Activated effector memory CD4-positive, alpha-beta T cell treated with anti-CD3 and anti-CD28 coated beads, Interleukin-2, amount 50 U/mL, for 16 hours (primary cell): ENCODE measurements at places on chromosomes 16 and 17.

DNA sequence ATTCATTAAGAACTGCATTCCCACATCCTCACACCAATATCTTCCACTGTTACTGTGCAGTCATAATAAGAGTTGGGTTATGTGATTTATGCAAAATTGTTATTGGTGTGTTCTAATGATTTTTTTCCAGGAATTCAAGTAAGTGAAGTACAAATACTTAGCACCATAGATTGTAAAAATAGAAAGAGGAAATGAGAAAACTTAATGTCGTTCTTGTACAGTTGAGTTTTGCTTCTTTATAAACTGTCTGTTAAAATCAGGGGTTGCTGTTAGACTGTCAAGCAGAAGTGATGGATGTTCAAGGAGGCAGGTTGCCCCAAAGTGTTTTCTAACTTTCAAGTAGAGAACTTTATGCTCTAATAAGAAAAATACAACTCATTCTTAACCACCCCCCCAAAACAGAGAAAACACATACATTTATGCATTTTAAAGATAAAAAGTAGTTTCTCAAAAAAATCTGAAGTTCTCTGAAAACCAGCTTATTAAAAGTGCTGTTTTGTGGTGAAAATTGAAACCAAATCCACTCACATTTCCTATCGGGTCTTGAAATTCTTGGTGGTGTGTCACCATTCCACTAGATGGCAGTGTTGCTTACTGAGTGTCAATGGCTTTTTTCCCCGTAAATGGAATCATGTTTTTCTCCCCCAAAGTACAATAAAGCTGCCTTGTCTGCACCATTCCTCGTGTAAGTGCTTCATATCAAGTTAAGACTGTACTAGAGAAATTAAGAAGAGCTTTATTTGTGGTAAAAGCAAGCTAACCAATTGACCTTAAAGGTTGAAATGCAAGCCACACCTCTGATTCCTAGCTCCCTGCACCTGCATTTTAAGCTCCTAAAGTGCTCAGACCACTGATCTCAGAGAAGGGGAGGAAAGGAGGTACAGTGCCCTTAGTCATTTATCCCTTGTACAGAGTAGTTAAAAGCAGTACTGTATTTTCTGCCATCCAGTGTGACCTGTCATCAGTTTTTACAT lies 4.7 kb upstream of the IGSF6 start:
- peak; percentile 68 for DNase-seq

GRCh38 chr16:85503679-85504231 lies 109.4 kb upstream of the GSE1 start:
- DNase-seq, result no peak

GRCh38 chr17:29495011-29495410 lies 71.8 kb downstream of the ABHD15 start:
- no peak for DNase-seq

DNA sequence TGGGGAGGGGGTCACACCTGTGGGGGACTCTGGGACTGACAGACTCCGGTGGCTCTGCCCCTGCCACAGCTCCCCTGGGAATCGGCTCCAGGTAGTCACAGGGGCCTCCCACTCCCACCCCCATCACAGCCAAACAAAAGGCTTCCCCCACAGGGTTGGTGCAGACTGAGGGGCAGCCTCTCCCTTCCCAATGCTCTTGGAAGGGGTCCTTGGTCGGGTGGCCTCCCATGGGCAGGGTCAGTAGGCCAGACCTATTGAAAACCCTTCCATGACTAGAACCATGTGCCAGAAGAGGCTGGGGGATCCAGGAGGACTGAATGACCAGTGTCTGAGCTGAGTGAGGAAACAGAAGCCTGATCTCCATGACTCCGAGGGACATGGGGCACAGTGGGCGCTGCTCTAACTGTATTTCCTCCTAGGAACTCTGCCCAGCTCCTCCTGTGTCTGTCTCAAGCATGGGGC lies 28.6 kb downstream of the TK2 start:
- DNase-seq, result no peak

DNA sequence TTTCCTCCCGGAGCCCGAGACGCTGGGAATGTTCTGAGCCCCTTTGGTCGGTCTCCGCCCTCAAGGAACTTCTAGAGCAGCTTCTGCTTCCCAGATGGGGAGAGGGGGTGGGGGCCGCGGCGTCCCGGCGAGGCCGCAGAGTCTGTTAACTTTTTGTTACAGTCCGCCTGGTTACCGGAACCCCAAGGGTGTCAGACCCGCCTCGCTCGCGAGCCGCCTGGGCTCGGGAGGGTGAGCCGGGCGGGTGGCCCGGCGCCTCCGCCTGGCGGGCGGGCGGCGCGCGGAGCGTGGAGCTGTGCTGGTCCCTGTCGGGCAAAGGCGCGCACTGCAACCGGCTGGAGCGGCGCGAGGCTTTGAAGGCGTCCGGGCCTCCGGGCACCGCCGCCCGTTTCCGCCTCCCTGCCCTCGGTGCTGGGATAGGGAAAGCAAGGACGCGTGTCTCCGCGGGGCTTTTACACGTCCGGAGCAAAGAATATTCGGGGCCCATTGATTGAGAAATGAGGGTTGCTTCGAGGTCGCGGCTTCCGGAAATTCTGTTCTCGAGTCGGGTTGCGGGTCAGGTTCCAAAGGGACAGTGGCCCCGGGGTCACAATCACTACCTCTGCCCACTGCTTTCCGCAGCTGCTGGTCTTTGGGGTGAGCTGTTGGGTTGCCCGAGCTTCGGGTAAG lies 1.7 kb downstream of the HS3ST3B1 start:
- DNase-seq, result peak; percentile 94

DNA sequence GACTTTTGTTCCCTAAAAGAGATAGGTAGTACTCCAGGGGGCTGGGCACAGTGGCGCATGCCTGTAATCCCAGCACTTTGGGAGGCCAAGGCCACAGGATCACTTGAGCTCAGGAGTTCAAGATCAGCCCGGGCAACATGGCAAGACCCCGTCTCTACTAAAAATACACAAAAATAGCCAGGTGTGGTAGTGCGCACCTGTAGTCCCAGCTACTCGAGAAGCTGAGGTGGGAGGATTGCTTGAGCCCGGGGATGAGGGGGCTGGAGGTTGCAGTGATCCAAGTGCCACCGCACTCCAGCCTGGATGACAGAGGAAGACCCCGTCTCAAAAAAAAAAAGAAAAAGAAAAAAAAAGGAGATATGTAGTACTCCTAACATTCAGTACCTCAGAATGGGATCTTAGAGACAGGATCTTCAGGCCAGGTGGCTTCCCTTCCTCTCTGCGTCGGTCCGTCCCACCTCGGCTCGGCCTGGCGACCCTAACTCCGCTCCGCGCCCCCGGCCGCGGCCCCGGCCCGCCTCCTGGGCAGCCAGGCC lies 89.6 kb downstream of the CDC27 start:
- no peak for DNase-seq

DNA sequence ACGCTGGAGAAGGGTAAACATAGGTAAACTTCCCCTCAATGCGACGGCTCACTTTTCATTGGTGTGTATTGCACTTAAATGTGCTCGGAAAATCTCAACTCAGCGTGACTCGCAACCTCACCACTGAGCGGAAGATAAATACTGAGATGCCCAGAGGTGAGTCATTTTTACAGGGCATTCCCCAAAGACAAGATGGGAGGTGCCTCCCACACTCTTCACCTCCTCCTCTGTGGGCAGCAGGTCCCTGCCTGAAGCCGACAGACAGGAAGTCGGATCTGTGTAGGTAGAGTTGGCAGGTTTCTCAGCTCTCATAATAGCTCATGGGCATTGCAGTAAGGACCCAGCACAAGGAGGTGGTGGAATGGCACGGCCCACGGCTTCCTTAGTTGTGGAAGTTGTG lies 274.6 kb upstream of the HSBP1 start:
- no peak for DNase-seq

DNA sequence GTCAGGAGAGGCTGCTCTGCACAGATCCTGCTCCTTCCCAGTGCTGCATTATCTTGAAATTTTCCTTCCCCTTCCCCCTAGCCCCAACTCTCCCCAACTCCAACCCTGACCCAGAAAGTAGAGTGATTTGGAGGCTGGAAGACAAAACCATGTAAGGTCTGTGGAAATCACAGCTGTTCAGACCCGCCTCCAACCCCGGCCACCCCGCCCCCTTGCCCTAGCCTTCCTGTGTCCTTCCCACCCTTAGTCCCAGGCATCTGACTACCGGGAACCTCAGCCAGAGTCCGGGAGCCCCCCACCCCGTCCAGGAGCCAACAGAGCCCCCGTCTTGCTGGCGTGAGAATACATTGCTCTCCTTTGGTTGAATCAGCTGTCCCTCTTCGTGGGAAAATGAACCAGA lies at the start of gene AOC3:
AOC3 (plus strand) TSS at position 246 of the 400 bp plus-strand sequence; CDS start at position 391, 145 bp downstream.
- DNase-seq, result no peak

GRCh38 chr16:68792465-68793324 lies 50.6 kb upstream of the TANGO6 start:
- no peak for DNase-seq

- DNase-seq, result no peak
Measured at GRCh38 chr17:43768382-43768781, 9.8 kb upstream of the SOST start.
